NCI-H1436 (cell line): ENCODE measurements at places on chromosomes 2 and 18.

DNA sequence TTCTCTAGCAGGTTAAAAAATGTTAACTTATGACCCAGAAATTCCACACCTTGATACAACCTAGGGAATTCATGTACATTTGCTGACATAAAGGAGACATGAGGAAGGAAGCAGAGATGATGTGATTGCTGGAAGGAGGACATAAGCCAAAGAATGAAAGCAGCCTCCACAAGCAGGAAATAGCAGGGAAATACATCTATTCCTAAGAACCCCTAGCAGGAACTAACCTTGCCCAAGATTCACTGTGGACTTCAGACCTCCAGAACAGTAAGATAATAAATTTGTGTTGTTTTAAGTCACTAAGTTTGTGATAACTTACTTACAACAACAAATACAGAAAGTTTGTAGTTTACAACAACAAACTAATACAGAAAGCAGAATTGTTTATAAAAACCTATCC is 4.6 kb upstream of the DSG4 start:
- no peak for DNase-seq

GRCh38 chr18:48538531-48539405 is at the start of gene CTIF:
Gene CTIF, plus strand, starts transcription at chr18:48539031. Its CDS starts 80,535 bp downstream, at chr18:48619566.
- peak; percentile 87 for DNase-seq

GRCh38 chr2:109507828-109508227 is 105.9 kb downstream of the SEPTIN10 start:
- DNase-seq = no peak

DNA sequence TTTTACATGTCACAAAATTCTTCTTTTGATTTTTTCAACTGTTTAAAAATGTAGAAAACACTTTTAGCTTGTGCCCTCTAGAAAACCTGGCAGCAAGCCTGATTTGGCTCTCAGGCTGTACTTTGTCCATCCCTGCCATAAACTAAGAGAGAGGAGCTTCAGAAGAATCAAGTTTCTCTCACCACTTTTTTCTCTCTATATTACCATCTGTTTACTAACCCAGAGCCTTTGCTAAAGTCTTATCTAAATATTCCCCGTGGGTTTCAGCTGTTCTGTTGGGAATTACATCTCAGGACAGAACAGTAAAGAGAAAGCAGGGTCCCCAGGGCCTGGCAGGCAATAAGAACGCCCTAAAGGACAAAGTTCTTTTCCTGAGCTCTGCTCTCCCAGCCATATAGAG is 409.1 kb upstream of the CRIM1 start:
- no peak for DNase-seq

GRCh38 chr2:42340045-42340937 is 20.7 kb downstream of the COX7A2L start:
- no peak for DNase-seq

- no peak for DNase-seq
Measured at GRCh38 chr2:113963965-113964364, 74.1 kb downstream of the ACTR3 start.

DNA sequence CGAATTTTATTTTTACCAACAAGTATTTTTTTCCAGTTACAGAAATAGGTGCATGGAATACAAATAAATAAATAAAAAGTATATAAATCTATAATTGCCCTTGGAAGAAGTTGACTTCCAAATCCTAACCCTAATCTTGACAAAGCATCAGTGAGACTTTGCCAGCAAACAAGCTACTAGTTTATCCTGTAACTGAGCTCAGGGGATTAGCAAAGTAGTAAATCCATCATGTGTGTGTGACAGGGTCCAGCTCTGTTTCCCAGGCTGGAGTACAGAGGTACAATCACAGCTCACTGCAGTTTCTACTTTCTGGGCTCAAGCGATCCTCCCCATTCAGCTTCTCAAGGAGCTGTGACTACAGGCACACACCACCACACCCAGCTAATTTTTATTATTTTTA is 948.0 kb upstream of the CNTNAP5 start:
- no peak for DNase-seq

GRCh38 chr2:44602446-44602845 is 240.7 kb downstream of the CAMKMT start:
- DNase-seq = no peak

DNA sequence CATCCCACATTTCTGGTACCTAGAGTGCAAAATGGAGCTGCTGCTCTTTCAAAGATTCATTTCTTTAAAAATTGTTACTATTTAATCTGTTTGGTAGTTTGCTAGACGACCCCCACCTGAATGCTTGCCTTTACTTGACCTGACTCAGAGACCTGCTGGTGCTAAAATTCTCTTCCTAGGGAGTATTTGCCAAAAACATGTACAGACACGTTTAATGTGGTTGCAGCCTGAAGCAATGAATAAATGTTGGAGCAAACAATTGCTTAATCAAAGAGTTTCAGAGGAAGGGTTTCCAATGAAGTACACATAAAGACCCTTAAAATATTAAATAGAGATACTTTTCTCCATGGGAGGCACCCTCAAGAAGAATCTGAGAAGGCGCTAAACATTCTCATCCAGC is 734.4 kb downstream of the CBLN2 start:
- no peak for DNase-seq

DNA sequence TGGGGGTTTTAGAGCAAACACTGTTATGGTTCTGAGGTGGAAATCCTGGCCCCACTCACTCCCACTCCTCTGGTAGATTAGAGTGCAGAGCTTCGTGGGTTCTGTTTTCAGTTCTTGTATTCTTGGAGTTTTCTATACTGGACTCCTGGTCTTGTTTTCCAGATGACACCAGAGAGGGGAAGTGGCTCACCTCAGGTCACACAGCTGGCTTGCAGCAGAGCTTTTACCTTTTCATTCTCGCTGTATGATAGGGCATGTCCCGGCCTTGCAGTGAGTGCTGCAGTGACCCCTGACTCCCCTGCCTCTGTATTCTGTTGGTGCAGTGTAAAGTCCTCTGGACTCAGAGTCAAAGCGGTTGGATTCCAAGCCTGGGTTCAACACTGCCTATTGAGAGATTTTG is 148.9 kb upstream of the MEX3C start:
- DNase-seq = no peak

GRCh38 chr2:209395652-209396051 is 28.2 kb upstream of the MAP2 start:
- no peak for DNase-seq

DNA sequence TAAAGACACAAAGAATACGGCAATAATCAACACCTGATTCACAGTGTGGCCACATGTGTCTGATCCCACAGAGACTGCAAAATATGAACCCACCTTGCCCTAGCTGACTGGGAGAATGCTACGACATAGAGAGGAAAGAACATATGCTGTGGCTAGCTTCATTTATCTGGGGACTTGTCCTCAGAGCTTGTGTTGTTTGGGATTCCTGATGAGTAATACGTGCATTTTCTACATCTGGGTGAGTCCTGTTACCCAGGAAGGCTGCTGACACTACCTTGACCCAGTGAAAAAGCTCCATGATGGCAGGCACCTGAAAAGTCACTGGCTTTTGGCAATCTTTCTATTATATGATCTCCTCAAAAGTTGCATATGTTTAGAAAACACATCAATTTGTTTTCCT is 427.7 kb upstream of the LYPD1 start:
- no peak for DNase-seq

DNA sequence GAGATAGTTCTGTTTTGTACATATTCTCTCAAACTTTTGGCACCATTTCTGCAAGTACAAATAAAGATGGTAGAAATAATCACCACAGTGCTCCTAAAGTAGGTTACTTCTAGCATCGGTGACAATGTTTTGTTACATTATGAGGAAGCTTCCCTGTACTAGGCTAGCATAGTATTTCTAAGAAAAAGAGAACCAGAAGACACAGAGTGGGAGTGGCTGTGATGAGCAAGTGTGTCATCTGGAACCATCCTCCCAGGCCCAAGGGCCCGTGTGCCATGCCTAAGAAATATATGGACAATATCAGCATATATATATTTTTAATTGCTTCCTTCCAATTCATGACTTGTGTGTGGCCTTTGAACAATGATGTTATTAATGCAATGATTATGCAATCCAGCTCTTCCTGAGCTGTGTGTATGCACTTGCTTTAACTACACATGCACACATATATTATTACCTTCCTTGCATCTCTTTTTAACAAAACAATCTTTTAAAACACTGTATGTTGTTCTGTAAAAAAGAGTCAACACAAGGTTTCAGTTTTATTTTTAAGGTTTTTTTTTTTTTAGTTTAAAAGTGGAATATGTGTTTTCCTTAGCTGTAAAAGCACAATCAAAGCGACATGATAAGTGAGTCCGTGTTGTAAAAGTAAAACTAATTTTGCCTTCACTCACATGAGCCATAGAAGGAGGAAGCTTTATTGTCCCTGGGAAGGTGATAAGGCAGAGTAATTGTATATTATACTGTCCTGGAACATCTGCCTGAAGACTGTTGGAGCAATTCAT is 303.9 kb downstream of the ZNF407 start:
- DNase-seq = no peak
